ENCODE measurements at places on chromosomes 6 and 20. TPM values are rescaled to one million over a fixed set of nuclear protein-coding genes. Genes with fewer than 3 reads are reported as not detected.

GRCh38 chr6:43034190-43034525 lies 12.7 kb downstream of the RRP36 start:
- DNase-seq = no peak
- H3K27ac ChIP-seq = no peak overlapping the region
- H3K4me1 ChIP-seq = no peaks in the 10 kb centered on the region
- no peaks in the 10 kb centered on the region for H3K27me3 ChIP-seq

DNA sequence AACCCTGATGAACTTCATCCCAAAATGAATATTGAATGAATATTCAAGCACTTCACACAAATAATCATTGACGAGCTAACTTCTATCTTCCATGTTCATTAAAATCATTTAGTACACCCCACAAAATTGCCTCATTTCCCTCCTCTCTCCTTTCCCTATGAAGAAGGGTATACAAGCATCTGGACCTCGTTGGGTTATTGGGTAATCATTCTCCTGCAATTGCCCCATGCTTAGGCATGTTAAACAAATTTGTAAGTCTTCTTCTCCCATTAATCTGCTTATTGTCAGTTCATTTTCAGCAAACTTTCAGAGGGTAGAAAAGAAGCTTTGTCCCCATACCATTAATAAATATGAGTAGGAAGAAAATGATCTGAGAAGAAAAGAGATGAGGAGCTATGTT lies 27.6 kb downstream of the PRKN start:
- no peak overlapping the region for H3K27ac ChIP-seq
- no peak for DNase-seq
- no peak overlapping the region for H3K4me3 ChIP-seq
- H3K4me1 ChIP-seq = no peaks in the 10 kb centered on the region
- H3K36me3 ChIP-seq = peaks cover 2% of the 10 kb centered on the region
- H3K27me3 ChIP-seq = no peaks in the 10 kb centered on the region

DNA sequence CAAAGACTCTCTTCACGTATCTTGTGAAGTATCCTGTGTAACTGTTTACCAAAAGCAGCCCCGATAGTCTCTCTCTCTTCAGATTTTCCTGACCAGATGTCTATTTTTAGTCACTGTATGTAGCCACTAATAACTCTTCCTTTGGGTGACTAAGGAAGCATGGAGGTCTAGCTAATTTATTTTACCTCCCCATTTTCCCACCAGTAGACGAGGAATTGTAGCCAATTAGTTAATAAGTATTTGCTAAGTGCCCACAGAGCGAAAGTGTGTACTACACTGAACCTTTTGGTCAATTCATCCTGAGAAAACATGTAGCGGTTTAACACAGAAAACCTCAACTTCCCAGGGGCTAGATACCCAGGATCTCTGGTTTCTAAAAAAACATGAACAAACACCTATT lies 180.6 kb downstream of the TBX18 start:
- no peak overlapping the region for H3K4me3 ChIP-seq
- peaks cover 14% of the 10 kb centered on the region for H3K4me1 ChIP-seq
- H3K27ac ChIP-seq = no peak overlapping the region
- H3K27me3 ChIP-seq = no peaks in the 10 kb centered on the region
- no peak for DNase-seq
- H3K36me3 ChIP-seq = no peaks in the 10 kb centered on the region

DNA sequence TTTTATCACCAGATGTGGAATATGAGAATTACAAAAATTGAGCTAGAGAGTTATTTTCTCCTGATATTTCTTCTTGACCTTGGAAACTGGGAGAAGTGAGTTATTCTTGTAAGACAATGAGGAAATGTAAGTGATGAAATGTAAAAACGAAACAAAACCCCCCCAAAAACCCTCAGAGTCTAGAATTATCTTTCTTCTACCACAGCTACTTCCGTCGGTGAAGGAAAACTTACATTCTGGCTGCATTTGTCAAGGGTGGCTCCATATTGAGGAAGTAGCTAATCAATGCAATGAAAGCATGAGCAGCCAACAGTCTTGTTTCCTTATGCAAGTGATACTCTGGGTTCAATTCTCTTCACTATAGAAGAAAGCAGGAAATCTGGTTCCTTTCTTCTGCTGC lies 661.7 kb upstream of the CITED2 start:
- no peaks in the 10 kb centered on the region for H3K27me3 ChIP-seq
- H3K4me3 ChIP-seq = no peak overlapping the region
- no peak for DNase-seq
- peaks cover 12% of the 10 kb centered on the region for H3K4me1 ChIP-seq
- H3K27ac ChIP-seq = no peak overlapping the region

DNA sequence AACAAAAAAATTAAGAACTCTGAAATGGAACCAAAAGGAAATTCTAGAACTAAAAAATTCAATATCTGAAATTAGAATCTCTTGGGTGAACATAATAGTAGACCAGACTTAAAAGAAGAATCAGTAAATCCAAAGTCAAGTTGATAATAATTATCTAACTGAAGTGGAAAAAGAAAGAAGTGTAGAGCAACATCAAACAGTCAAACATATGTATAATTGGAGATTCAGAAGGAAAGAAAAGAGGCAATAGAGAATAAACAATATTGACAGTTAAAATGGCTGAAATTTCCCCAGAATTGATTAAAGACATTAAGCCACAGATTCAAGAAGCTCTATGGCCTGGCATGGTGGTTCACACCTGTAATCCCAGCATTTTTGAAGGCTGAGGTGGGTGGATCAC lies 383.6 kb downstream of the PREX1 start:
- DNase-seq = no peak
- H3K4me1 ChIP-seq = no peaks in the 10 kb centered on the region
- H3K27me3 ChIP-seq = peaks cover 5% of the 10 kb centered on the region
- peaks cover 2% of the 10 kb centered on the region for H3K36me3 ChIP-seq
- no peak overlapping the region for H3K4me3 ChIP-seq
- H3K27ac ChIP-seq = no peak overlapping the region

- H3K27ac ChIP-seq = no peak overlapping the region
- H3K4me3 ChIP-seq = no peak overlapping the region
- no peaks in the 10 kb centered on the region for H3K36me3 ChIP-seq
- H3K27me3 ChIP-seq = no peaks in the 10 kb centered on the region
- H3K4me1 ChIP-seq = peaks cover 12% of the 10 kb centered on the region
- no peak for DNase-seq
These were observed 72.8 kb downstream of the MDGA1 start for GRCh38 chr6:37624606-37625574.

- no peaks in the 10 kb centered on the region for H3K36me3 ChIP-seq
- no peak for DNase-seq
- no peak overlapping the region for H3K27ac ChIP-seq
- H3K4me3 ChIP-seq = no peak overlapping the region
These were observed 25.2 kb upstream of the MLN start for GRCh38 chr6:33828764-33829731.

- no peak overlapping the region for H3K4me3 ChIP-seq
- no peak for DNase-seq
- H3K27ac ChIP-seq = no peak overlapping the region
- H3K36me3 ChIP-seq = peaks cover 26% of the 10 kb centered on the region
These were observed 28.3 kb downstream of the SLC2A4RG start for GRCh38 chr20:63767886-63768285.

DNA sequence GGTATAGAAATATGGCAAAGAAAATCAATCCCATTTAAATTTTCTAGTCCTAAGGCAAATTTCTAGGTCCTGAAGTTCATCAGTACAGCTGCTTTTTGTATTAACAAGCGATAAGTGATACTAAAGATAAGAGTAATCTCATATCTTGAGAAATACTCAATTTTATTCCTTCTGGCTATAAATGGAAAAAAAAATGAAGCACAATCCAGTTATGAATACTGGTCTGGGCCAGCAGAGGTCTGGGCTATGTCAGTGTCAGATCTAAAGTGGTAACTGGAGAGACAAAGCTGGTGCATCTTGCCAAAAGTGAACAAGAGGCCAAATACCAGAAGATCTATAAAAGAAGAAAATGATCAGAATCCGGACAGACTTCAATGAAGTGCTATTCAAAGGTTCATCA lies 126.4 kb downstream of the FUT9 start:
- no peak overlapping the region for H3K27ac ChIP-seq
- H3K4me3 ChIP-seq = no peak overlapping the region
- no peaks in the 10 kb centered on the region for H3K27me3 ChIP-seq
- DNase-seq = no peak

GRCh38 chr20:45987108-45987780 lies 15.2 kb upstream of the ZNF335 start:
- no peak overlapping the region for H3K4me3 ChIP-seq
- H3K4me1 ChIP-seq = no peaks in the 10 kb centered on the region
- peaks cover 33% of the 10 kb centered on the region for H3K27me3 ChIP-seq
- peak; percentile 91 for DNase-seq
- no peak overlapping the region for H3K27ac ChIP-seq
- H3K36me3 ChIP-seq = no peaks in the 10 kb centered on the region

The CGA gene
- not detected for total RNA-seq

The MYL9 gene
- 197 TPM for total RNA-seq

The PTGIS gene
- 67.6 TPM for total RNA-seq

The ARHGAP18 gene
- 12.8 TPM for total RNA-seq

The TBXT gene
- not detected for total RNA-seq

Data from osteocyte (in vitro differentiated cells).